ENCODE measurements at places on chromosomes 4 and X.
A peak's percentile ranks its signal among the peaks of the same experiment; 100 is the strongest.

DNA sequence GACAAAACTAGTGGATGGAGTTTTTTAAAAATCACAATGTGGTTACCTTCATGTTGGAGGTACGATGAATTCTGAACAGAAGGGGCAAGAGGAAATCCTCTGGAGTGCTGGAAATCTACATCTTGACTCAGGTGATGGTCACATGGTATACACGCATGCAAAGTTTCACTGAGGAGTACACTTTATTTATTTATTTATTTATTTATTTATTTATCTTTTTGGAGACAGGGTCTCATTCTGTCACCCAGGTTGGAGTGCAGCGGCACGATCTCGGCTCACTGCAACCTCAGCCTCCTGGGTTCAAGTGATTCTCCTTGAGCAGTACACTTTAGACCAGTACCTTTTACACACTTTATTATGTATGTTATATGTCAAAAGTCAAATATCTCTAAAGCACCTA, 645.7 kb upstream of the DIPK2B start:
- no peak for DNase-seq

GRCh38 chrX:111244235-111244750, 26.0 kb downstream of the CAPN6 start:
- no peak for DNase-seq

DNA sequence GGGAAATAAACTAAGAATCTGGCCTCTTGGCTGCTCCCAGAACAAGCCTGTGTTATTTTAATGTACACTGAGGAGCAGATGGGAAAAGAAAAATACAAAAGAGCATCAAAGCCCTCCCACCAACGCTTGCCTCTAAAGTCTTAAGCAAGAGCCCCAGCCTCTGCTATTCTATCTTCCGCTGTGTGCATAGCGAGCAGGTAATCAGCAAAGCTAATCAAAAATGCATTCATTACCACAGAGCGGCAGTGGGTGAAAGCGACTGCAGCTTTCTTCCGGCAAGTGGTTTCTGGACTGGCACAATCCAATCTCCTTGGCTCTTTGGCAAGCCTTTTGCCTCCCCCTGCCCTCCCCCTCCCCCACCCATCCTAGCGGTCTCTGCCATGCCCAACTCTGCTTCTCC, 13.5 kb upstream of the GRIA3 start:
- no peak for DNase-seq

DNA sequence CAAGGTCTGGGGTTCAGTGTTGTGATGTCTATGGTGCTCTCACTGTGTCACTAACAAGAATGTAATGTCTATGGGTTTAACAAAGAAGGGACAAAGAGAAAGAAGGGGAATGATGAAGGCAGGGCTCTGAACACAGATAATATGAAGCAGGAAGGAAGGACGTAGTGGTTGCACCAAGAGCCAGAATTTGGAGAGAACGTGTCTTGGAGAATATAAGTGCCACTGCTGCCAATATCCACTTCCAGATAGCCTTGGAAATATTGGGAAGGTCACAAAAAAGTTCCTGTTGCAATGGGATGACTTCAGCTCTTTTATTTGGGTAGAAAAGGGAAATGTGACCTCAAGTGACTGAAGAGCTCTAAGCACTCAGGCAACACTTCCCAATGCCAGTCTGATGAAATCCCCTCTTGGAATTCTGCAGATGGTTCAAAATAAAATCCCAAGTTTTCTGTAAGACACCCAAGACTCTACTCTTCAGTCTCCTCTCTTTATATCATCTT, 131.8 kb downstream of the PRKX start:
- DNase-seq = no peak

GRCh38 chr4:17324386-17324830, 187.5 kb downstream of the QDPR start:
- DNase-seq = peak; percentile 48

All from thymus (tissue), 14 donors.